ENCODE measurements at places on chromosomes 7 and 10.
A peak's percentile ranks its signal among the peaks of the same experiment; 100 is the strongest.

DNA sequence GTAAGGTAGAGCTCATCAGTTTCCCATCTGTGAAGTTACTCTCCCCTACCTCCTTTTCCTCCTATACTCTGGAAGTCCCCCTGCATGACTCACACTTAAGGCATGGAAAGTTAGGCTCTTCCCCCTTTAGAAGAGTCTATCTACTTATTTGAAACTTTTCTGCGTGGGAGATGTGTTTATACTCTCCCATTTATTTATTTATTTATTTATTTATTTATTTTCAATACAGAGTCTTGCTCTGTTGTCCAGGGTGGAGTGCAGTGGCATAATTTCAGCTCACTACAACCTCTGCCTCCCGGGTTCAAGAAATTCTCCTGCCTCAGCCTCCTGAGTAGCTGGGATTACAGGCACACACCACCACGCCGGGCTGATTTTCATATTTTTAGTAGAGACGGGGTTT is 107.5 kb upstream of the JCAD start:
- DNase-seq = no peak
- H3K27ac ChIP-seq = no peak overlapping the region
- no peaks in the 10 kb centered on the region for H3K27me3 ChIP-seq
- no peaks in the 10 kb centered on the region for H3K36me3 ChIP-seq
- H3K4me1 ChIP-seq = peaks cover 6% of the 10 kb centered on the region

DNA sequence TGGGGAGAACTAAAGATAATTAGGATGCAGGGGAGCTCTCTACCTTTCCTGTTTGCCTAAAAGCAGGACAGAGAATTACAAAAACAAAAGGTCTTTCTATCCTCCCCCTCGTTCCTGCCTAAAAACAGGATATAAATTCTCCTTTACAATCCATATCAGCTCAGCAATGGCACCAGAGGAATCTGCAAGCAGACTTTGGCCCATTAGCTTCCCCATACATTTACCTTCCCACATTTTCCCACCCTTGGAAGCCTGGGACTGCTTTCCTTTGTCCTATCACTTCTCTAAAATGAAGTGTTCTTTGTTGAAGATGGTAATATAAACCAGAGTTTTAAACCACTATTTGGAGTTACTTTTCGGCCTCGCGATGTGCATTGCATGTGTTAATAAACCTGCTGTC is 15.5 kb downstream of the SHTN1 start:
- peaks cover 2% of the 10 kb centered on the region for H3K36me3 ChIP-seq
- DNase-seq = no peak
- H3K27ac ChIP-seq = no peak overlapping the region
- no peaks in the 10 kb centered on the region for H3K27me3 ChIP-seq

- peaks cover 2% of the 10 kb centered on the region for H3K36me3 ChIP-seq
- no peak overlapping the region for H3K4me3 ChIP-seq
- H3K27me3 ChIP-seq = no peaks in the 10 kb centered on the region
Measured at GRCh38 chr10:10788761-10789160, 228.9 kb upstream of the CELF2 start.

DNA sequence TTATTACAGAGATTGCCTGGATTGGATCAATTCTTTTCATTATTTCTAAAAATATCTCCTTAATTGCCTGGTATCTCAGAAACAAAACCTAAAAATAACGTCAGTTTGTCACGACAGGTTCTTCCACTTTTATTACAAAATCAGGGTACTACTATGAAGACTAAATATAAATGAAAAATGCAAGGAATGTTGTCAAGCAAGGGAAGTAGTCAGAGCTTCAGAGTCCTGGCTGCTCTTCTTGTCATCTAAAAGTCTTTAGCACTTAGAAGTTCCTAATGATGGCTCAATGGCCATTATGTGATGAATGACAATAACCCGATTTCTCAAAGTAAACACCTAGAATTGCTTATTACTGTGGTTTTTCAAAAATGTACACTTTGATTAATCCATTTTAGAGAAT is 192.2 kb downstream of the SEMA3A start:
- no peak overlapping the region for H3K4me3 ChIP-seq
- H3K4me1 ChIP-seq = peaks cover 16% of the 10 kb centered on the region
- H3K36me3 ChIP-seq = no peaks in the 10 kb centered on the region
- H3K27ac ChIP-seq = peak overlapping the region; percentile 14

DNA sequence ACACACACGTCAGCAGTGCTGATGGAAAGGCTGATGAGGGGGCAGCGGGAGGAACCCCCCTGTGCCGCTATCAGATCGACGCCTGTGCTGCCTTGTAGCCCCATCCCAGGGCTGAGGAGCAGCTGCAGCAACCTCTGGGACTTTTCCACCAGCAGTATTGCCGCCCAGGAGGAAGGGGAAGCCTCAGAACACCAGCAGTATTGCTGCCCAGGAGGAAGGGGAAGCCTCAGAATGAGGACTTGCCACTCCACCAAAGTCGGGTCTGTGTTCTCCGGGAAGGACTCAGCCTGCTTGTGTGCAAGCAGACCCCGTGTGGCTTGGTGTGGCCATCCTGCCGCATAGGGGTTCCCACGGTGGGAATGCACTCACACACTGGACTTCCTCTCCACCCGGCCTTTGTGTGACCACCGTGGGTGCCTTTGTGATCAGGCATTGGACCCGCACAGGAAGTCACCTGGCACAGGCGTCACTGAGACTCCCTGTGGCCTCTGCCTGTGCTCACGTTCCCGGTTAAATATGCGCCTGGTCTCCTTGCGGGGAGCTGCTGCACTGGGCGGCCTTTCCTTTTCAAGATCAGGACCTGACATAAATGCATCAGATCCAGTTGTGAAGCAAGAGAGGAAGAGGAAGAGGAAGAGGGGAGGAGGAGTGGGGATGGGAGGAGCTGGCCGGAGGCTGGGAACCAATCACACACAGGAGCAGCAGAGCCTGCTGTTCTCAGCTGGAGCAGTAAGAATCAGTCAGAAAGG is 248.5 kb downstream of the DNAJB6 start:
- no peak overlapping the region for H3K4me3 ChIP-seq
- H3K36me3 ChIP-seq = no peaks in the 10 kb centered on the region
- H3K27ac ChIP-seq = no peak overlapping the region
- peak; percentile 71 for DNase-seq
- no peaks in the 10 kb centered on the region for H3K4me1 ChIP-seq

DNA sequence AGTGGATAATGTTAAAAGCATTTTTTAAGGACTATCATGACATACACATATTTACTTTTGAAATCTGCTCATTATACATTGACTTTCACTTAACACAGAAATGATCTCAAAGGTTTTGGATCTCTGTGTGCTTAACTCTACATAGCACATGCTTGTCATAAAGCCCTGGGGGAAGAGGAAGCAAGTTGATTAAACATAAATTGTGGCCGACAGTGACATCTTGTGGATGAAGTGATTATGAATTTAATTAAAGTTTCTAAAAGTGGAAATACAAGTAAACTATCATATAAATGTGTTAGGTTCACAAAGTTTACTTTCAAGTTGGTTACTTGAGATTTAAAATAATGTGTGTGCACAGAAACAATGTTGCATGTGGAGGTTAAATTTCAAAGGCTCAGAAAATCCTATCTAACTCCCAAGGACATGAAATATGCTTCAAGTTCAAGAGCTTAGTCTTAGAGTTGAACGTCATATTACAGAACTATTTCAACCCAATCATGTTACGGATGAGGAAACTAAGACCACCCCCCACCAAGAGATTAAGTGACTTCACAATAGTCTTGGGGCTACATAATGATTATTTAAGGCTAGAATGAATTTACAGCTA is 1247.8 kb downstream of the GATA3 start:
- H3K4me1 ChIP-seq = no peaks in the 10 kb centered on the region
- H3K4me3 ChIP-seq = no peak overlapping the region
- peaks cover 8% of the 10 kb centered on the region for H3K27me3 ChIP-seq

DNA sequence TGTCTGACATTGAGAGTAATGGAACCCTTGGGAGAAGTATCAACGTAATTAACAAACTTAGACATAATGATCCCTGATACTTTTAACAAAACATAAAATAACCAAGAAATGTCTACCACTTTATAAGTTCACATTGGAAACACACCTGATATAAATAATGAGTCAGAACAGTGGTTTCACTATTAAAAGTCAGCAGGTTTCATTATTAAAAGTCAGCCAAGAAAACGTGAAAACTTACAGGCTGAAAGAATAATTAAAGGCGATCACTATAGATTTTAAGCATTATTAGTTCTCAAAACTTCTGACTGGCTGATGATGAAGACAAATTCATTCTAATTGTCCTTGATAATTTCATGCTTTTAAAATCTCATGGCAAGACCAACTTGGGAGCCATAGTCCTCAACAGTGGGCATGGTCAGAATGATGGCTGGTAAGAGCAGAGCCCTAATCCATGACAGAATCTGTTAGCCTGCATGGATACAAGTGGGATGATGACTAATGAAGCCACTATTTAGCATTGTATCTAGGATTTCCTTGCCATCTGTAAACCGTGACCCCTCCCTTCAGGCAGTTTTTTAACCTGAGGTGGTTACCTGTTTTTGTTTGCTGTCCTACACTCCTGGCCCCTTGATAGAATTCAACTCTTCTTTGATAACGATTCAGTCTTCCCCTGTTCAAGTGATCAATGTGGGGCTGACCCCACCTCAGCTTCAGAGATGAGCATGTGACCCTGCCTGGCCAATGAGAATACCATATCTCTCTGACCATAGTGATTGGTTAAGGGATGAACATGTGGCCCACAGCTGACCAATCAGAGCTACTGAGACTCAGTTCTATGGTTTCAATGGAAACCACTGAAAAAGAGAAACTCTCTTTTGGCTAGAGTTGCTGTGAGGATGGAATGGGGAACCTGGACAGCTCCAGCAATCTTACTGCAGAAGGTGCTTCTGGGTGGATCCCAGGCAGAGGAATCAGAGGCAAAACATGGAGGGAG is 151.0 kb downstream of the PLPP4 start:
- H3K4me1 ChIP-seq = peaks cover 6% of the 10 kb centered on the region
- no peak for DNase-seq
- no peaks in the 10 kb centered on the region for H3K36me3 ChIP-seq
- H3K4me3 ChIP-seq = no peak overlapping the region
- peak overlapping the region; percentile 30 for H3K27ac ChIP-seq
- H3K27me3 ChIP-seq = no peaks in the 10 kb centered on the region

DNA sequence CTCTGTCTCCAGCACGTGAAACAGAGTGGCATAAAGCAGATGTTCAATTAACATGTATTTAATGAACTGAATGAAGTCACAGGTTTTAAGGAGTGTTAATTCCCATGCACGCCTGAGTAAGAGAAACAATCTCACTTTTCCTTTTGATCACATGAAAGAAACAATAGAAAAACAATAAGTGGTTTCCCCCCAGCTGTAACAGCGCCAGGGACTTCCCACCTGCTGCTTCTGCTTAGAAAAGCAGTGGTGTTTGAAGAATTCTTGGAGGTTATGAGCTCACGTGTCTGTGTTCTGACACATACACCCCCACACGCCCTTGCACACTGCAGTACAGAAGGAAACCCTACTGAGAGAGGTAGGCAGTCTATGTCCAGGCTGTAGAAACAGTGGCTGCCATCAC is 51.3 kb upstream of the FRMD4A start:
- H3K27ac ChIP-seq = peak overlapping the region; percentile 97
- no peak overlapping the region for H3K4me3 ChIP-seq
- peaks cover 2% of the 10 kb centered on the region for H3K36me3 ChIP-seq
- H3K27me3 ChIP-seq = no peaks in the 10 kb centered on the region
- H3K4me1 ChIP-seq = peaks cover 63% of the 10 kb centered on the region

DNA sequence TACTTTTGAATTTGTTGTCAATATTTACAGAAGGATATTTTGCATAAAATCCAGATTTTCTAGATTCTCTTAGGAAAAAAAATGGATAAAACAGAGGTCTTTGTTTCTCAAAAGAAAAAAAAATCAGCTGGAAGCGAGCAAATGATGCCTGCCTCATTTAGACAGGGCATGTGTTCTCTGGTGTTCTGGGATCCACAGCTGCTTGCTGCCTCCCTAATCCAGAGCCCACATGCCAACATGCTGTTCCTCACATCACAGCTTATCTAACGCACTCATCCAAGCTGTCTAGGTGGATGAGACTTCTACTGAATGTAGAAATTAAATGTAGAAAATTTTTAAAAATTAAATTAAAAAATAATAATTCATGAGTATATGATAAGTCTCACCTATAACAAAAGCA is 630.1 kb downstream of the SORCS1 start:
- H3K4me3 ChIP-seq = no peak overlapping the region
- no peak for DNase-seq
- no peaks in the 10 kb centered on the region for H3K4me1 ChIP-seq
- no peaks in the 10 kb centered on the region for H3K36me3 ChIP-seq
- peaks cover 8% of the 10 kb centered on the region for H3K27me3 ChIP-seq

- H3K4me1 ChIP-seq = peaks cover 6% of the 10 kb centered on the region
- H3K27me3 ChIP-seq = no peaks in the 10 kb centered on the region
- H3K27ac ChIP-seq = no peak overlapping the region
- no peak for DNase-seq
- no peaks in the 10 kb centered on the region for H3K36me3 ChIP-seq
Measured at GRCh38 chr10:118408181-118408580, 66.1 kb upstream of the FAM204A start.

GRCh38 chr10:61628151-61628874 is 34.4 kb upstream of the CABCOCO1 start:
- H3K27ac ChIP-seq = peak overlapping the region; percentile 91
- peak overlapping the region; percentile 14 for H3K4me3 ChIP-seq
- DNase-seq = no peak
- H3K27me3 ChIP-seq = no peaks in the 10 kb centered on the region

Data from chondrocyte (in vitro differentiated cells).